ENCODE measurements at places on chromosomes 6 and 20. TPM values are rescaled to one million over a fixed set of nuclear protein-coding genes. Genes with fewer than 3 reads are reported as not detected.

The ZNF311 gene
- 0.80 TPM for total RNA-seq

The SAMD10 gene
- total RNA-seq, result 34.9 TPM

The IL17F gene
- not detected for total RNA-seq

The RNF144B gene
- total RNA-seq, result 0.86 TPM

The MUC21 gene
- not detected for total RNA-seq

The GHRH gene
- total RNA-seq, result not detected

The ZBTB46 gene
- total RNA-seq, result 1.2 TPM

The IP6K3 gene
- total RNA-seq, result not detected

The MLN gene
- total RNA-seq, result not detected

DNA sequence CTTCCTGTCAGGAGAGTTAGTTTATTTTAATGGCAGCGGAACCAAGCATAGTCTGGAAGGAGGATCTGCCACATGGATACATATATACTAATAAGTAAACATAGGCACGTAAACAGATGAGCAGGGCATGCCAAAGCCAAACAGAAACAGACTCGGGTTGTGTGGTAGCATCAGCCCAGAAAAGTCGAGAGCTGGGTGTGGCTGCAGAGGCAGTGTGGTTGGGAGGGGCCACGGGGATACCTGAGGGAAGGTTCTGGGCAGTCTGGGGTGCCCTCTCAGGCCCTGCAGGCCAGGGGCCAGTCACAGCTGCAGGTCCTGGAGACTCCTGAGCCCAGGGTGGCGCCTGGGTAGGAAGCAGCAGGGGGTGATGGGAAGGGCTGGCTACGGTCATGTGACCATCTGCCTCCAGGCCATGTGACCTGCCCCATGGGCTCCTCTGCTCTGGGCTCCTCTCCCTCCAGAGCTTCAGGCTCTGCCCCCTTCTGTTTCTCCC lies 42.8 kb upstream of the MRPS10 start:
- DNase-seq, result no peak

DNA sequence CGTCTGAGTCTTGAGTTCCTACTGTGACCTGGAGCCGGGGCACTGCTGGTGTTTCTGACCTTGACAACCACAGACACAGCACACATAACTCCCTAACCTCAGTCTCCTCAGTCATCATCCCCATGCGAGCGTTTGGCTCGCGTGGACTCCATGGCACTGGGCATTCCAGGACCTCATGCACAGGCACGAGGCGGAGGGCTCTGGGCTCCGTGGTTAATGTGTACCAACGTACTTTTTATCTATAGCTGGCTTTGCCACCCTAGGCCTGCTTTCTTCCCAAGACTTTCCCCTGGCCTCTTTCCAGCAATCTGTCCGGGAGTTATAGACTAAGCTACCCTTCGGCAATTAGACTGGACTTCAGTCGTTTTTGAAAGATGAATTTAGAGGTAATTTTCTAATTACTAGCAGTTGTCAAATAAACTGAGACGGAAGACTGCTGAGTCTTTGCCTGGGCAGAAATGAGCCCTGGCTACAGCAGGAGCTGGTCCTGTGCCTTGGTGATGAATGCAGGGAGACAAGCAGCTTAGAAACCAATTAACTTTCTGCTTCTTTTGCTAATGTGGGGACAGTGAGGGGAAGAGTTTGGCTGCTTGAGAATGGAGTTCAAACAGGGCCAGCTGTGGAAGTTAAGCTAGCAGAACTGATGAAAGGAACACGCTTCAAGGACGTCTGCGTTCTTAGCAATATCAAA lies 16.1 kb upstream of the CTCFL start:
- DNase-seq, result no peak

- no peak for DNase-seq
Observed at GRCh38 chr6:27986928-27987725, 30.1 kb downstream of the OR2B6 start.

GRCh38 chr6:86118271-86118670 lies 475.6 kb upstream of the SYNCRIP start:
- DNase-seq, result no peak

DNA sequence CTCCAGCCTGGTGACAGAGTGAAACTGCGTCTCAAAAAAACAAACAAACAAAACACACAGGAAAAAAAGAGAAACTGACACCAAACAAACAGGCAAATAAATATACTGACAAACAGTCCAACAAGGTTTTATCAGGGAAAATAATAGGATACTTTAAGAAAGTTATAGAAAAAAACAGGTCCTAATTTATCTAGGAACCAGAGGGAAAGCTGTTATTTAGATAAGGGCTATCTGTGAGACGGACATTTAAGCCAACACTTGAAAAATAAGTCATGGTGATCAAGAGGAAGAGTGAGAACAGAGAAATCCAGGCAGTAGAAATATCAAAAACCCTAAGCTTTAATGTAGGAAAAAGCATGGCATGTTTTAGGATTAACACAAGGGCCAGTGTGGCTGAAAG lies 68.9 kb downstream of the FAM217A start:
- DNase-seq, result no peak

- DNase-seq, result peak; percentile 26
Observed at GRCh38 chr6:130381459-130382380, 15.9 kb downstream of the TMEM200A start.

DNA sequence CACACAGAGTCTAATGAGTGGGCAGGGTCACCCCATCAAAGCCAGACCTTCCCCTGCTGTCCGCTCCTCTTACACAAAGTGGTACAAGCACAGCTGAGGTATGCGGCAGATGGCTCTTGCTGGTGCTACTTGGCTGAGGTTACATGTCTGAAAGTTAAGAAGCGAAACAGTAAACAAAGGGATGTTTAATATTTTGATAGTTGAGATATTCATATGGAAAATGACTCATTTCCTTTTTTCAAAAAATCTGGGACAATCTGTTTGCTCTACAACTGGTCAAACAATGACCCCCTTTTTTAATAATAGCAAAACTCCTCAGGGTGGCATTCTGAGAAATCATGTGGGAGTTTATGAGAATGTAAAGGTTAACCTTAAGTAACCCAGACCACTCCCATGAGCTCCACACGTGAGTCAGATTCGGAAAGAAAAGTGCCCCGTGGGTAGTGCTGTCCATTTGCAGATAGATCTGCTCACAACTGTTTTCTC lies 245.3 kb downstream of the TBXT start:
- DNase-seq, result no peak

DNA sequence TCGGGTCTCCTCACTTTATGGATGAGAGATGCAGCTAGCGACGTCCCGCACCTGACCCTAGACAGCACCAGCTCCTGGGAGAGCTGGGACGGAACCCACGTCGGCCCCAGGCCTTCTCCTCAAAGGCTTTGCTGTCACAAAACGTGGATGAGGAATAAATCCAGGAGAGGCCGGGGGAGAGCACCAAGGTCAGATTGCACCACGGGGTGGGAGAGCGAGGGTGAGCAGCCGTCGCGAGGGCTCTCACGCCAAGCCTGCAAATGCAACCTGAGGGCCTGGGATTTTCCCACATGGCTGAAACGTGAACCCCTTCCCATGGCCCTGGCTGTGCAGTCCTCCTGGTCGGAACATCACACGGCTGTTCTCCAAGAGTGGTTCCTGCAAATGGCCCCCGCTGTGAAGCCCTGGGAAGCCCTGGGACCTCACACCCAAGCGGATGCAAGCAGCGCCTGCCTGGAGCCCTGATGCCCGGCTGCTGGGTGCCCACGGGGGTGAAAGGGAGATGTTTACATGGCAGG lies 45.3 kb downstream of the DLL1 start:
- DNase-seq, result no peak

Data from activated T-helper 1 cell treated with anti-CD3 and anti-CD28 coated beads, Interleukin-12 subunit alpha, Interleukin-12 subunit beta, Interleukin-2, Interleukin-4 antibody, amounts not matched to agents 30 ng/mL and 10 ng/mL and 1 ng/mL, durations not matched to agents 14 hours and 24 hours and 36 hours (primary cell).